Activated naive CD4-positive, alpha-beta T cell treated with anti-CD3 and anti-CD28 coated beads, Interleukin-2, amount 10 ng/mL, durations not matched to agents 5 hours and 36 hours (primary cell): ENCODE measurements at places on chromosomes 1 and 21. TPM values are rescaled to one million over a fixed set of nuclear protein-coding genes. Genes with fewer than 3 reads are reported as not detected.

Gene PRAMEF4
- total RNA-seq: not detected

Gene SPATA46
- not detected for total RNA-seq

Gene DHRS3
- total RNA-seq: 67.5 TPM

Gene SELENBP1
- not detected for total RNA-seq

Gene CRNN
- total RNA-seq: not detected

Gene SLC44A3
- not detected for total RNA-seq

Gene MLLT11
- 4.1 TPM for total RNA-seq

Gene FCRL1
- total RNA-seq: not detected

Gene AGBL4
- not detected for total RNA-seq

Gene RAB7B
- not detected for total RNA-seq

Gene CRP
- total RNA-seq: not detected

Gene CHD5
- 0.10 TPM for total RNA-seq

Gene TAS1R2
- total RNA-seq: not detected

Gene BCL2L15
- total RNA-seq: 2.5 TPM

Gene MRPS21
- total RNA-seq: 69.0 TPM

Gene S100A2
- 0.33 TPM for total RNA-seq

Gene FCRL2
- not detected for total RNA-seq

Gene UBR4
- total RNA-seq: 110 TPM

Gene RHCE
- total RNA-seq: 0.10 TPM

Gene GBP5
- total RNA-seq: 330 TPM

Gene REN
- total RNA-seq: not detected

Gene CAPZB
- total RNA-seq: 553 TPM

Gene SPATA1
- 3.5 TPM for total RNA-seq

Gene SPRR4
- not detected for total RNA-seq

Gene UMODL1
- 0.19 TPM for total RNA-seq

Gene APOBEC4
- not detected for total RNA-seq

Gene PRKAB2
- total RNA-seq: 11.9 TPM

Gene NBL1
- 31.2 TPM for total RNA-seq

Gene RAVER2
- total RNA-seq: 0.94 TPM

Gene DNAJC28
- total RNA-seq: 0.58 TPM
